ENCODE measurements at places on chromosomes 7 and 10. TPM values are rescaled to one million over a fixed set of nuclear protein-coding genes. Genes with fewer than 3 reads are reported as not detected.

Gene COL17A1
- total RNA-seq, result not detected

Gene PHYHIPL
- not detected for total RNA-seq

Gene PSD
- 0.08 TPM for total RNA-seq

Gene GIMAP4
- total RNA-seq, result not detected

GRCh38 chr7:120864141-120864900 lies 6.4 kb upstream of the TSPAN12 start:
- DNase-seq, result no peak
- H3K4me3 ChIP-seq, result no peak overlapping the region
- peaks cover 11% of the 10 kb centered on the region for H3K27me3 ChIP-seq

DNA sequence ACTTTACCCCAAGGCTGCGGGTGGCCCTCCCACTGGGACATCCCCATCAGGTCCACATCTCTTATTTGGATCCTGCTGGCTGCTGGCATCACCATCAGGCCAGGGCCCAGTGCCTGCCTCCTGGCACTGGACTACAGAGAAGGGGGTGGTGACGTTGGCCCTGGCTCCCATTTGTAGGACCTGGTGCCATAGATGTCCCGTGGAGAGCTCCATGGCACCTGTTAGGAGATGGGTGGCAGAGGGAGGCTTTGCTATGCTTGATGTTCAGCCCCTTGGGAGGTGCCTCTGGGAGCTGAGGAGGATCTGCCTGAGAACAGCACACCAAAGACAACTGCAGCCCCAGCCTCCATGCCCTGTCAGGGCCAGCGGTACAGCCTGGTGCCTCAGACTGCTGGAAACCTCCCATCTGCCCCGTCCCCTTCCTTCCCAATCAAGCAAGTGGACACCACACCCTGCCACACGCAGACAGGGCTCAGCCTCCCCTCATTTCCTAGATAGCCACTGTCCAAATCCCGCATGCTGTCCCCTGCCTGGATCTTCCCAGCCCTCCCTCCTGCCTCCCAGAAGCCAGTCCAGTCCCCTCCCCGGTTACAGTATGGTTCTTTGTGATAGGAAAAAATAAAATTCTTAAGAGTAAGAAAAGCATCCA lies 230.0 kb upstream of the GRB10 start:
- no peaks in the 10 kb centered on the region for H3K4me1 ChIP-seq
- H3K27me3 ChIP-seq, result no peaks in the 10 kb centered on the region
- H3K4me3 ChIP-seq, result no peak overlapping the region
- H3K27ac ChIP-seq, result no peak overlapping the region
- DNase-seq, result no peak

DNA sequence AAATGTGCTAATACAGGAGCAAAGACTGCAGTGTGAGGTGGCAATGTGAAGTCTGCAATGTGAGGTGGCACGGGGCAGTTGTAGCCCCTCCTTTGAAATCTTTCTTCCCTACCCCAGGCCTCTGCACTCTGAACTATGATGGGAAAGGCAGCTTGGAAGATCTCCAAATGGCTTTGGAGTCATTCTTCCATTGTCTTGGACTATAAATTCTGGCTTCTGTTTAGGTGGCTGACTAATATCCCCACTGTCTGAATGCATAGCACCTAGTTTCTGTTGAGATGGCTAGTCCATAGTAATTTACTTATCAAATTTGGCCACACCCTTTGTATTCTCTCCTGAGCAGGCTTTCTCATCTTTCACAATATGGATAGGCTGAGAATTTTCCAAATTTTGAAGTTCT lies 175.0 kb downstream of the CFTR start:
- H3K36me3 ChIP-seq, result no peaks in the 10 kb centered on the region
- H3K27me3 ChIP-seq, result no peaks in the 10 kb centered on the region
- peaks cover 19% of the 10 kb centered on the region for H3K4me1 ChIP-seq
- no peak overlapping the region for H3K27ac ChIP-seq
- no peak for DNase-seq

DNA sequence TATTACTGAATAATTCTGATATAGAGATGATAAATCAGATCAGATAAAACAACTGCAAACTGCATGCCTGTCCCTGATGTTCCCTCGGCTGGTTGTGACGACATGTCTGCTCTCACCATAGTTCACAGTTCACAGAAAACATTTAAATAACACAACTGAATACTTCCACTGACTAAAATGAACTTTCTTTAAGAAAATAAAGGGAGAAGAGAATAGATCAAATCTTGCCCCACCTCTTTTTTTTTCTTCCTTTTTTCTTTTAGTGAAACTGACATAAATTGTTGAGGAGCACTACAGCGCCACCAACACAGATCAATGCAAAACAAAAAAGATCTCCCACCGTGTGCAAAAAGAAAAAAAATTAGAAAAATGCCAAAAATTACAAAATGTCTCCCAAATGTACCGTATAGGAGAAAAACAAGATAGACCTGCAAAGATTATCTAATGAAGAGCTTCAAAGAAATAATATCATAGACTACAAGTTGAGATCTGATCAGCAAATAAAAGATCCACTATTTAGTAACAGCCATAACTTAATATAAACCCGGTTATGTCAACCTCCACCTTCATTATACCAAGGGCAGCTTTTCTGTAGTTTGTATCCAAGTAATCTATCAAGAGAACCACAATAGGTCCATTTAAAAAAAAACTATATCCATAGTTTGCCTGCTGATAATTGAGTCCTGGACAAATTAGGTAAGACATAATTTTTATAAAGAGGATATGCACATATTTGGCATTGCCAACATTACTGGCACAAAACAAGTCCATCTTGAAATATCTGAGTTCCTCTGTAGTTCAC lies 30.7 kb upstream of the EPC1 start:
- no peaks in the 10 kb centered on the region for H3K27me3 ChIP-seq
- DNase-seq, result no peak
- H3K36me3 ChIP-seq, result no peaks in the 10 kb centered on the region
- no peaks in the 10 kb centered on the region for H3K4me1 ChIP-seq

DNA sequence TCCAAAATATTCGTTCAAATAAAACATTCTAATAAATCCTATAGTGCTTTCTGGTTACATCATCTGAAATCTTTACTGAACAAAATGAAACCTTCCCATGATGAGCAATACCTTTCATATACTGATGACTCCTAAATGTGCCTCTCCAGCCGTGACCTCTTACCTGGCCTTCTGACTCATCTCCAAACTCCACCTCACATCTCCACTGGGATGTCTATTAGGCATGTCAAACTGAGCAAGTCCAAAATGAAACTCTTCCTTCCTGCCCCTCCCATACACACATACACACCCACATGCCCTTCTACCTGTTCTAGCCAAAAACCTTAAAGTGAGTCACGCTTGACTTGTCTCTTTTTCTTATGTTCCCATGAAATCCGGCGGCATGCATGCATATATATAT lies 22.9 kb downstream of the GSAP start:
- no peak overlapping the region for H3K27ac ChIP-seq
- H3K4me3 ChIP-seq, result no peak overlapping the region
- DNase-seq, result no peak
- H3K36me3 ChIP-seq, result no peaks in the 10 kb centered on the region
- peaks cover under 1% of the 10 kb centered on the region for H3K4me1 ChIP-seq

DNA sequence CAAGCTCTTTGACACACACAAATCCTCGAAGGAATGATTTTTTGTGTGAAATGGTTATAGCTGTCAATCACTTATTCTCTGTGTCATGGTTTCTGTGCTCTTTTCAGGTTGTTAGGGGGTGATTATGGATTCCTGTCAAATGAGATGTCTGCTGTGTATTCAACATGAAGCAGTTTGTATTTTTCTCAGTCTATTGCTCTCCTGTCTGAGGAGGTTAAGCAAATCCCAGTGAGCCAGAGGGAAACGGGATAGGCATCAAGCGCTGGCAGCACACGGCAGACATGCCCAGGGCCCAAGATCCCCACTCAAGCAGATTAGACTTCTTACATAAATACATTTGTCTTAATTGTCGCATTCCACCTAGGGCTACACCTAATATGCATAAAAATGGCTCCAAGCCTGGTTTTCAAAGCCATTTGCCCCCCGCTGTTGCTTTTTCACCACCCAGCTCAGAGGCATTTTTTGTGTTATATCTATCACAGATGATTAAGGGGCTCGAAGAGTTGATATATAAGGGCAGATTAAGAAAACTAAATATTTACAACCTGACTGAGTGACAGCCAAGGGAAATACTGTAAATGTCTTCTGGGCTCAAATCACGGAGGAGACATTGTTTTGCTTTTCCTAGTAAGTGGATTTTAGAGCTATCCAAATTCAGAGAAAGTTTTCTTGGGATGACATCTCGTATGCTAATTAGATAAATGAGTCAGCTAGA lies 192.7 kb upstream of the LRGUK start:
- H3K4me1 ChIP-seq, result peaks cover 6% of the 10 kb centered on the region
- H3K27me3 ChIP-seq, result no peaks in the 10 kb centered on the region
- H3K36me3 ChIP-seq, result no peaks in the 10 kb centered on the region
- no peak overlapping the region for H3K27ac ChIP-seq
- no peak overlapping the region for H3K4me3 ChIP-seq

GRCh38 chr10:2476218-2476811 lies 591.0 kb upstream of the PFKP start:
- no peaks in the 10 kb centered on the region for H3K4me1 ChIP-seq
- no peaks in the 10 kb centered on the region for H3K36me3 ChIP-seq
- H3K27ac ChIP-seq, result no peak overlapping the region
- H3K4me3 ChIP-seq, result no peak overlapping the region

DNA sequence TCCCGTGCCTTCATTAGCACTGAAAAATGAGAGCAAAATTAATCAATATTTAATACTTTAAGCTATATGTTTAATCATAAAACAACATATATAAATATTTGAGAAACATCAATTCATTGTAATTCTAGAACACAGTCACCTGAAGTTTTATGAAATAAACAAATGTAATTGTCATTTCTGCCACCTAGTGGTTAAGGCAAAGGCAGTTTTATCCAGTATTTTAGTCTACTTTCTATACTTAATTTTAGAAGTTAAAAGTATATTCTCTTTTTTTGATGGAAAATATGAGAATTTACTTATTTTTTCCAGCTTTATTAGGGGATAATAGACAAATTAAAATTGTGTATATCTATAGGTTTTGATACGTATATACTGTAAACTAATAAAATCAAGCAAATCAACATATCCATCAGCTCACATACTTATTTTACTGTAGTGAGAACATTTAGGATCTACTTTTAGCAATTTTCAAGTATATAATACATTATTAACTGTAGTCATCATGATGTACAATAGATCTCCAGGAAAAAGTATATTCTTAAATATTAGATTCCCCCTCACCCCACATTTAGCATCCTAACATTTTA lies 16.9 kb downstream of the PCGF6 start:
- no peak for DNase-seq
- peaks cover 70% of the 10 kb centered on the region for H3K36me3 ChIP-seq
- H3K4me3 ChIP-seq, result no peak overlapping the region

DNA sequence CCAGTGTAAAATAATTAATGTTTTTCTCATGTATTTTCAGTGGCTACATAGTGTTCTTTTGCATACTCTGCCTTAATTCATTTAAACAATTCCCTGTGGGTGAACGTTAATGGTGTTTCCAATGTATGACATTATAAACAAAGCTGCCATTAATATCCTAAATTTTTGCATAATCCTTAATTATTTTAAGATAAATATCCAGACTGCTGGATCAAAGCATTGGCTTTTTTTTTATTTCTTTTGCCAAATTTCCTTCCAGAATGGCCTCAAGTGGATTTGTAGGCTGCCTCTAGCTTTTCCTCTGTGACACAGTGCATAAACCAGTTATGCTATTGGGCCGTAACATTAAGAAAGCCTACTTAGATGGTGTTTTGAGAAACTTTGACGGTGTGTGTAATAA lies 29.5 kb downstream of the MCM10 start:
- H3K4me1 ChIP-seq, result no peaks in the 10 kb centered on the region
- no peak overlapping the region for H3K4me3 ChIP-seq
- DNase-seq, result no peak
- H3K27me3 ChIP-seq, result no peaks in the 10 kb centered on the region
- H3K27ac ChIP-seq, result no peak overlapping the region

- H3K27ac ChIP-seq, result peak overlapping the region; percentile 64
- peaks cover 36% of the 10 kb centered on the region for H3K4me1 ChIP-seq
- H3K4me3 ChIP-seq, result no peak overlapping the region
Measured at GRCh38 chr10:58660575-58661255, 148.0 kb downstream of the BICC1 start.

GRCh38 chr10:121199081-121199480 lies 347.9 kb downstream of the WDR11 start:
- H3K4me3 ChIP-seq, result no peak overlapping the region
- no peaks in the 10 kb centered on the region for H3K4me1 ChIP-seq
- H3K27ac ChIP-seq, result no peak overlapping the region
- H3K27me3 ChIP-seq, result no peaks in the 10 kb centered on the region
- no peak for DNase-seq
- no peaks in the 10 kb centered on the region for H3K36me3 ChIP-seq

DNA sequence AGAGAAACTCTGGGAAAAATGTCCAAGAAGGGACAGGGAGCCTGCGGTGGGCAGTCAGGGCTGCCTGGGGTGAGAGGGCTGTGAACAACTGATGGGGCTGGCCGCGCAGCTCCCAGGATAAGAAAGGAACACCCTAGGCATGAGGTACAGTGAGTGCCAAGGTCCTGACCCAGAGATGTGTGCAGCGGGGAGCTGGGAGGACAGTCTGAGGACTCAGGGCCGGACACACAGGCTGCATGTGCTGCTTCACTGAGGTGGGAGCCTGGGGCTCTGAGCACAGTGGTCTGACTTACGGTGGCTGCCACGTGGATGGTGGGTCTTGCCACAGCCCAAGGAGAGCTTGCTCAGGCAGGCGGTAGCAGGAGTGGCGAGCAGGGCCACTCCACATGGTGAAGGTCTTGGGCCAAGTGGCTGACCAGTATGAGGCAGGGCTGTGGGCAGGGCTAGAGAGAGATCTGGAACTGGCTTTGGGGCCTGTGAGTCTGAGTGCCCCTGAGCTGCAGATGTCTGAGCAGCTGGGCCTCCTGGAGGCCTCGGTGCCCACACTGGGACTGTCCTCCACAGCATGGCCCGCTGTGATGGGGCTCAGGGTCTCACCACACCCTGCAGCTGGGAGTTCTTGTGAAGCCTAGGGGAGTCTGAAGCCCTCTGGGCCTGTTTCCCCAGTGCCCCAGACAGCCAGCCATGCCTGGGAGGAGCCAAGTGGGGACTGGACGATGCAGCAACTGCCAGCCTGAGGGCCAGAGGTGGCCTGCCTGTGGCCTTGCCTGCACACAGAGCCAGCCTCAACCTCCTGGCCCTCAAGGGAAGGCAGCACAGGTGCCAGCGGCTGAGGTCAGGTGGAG lies 60.3 kb downstream of the RASGEF1A start:
- no peaks in the 10 kb centered on the region for H3K4me1 ChIP-seq
- H3K36me3 ChIP-seq, result no peaks in the 10 kb centered on the region
- no peaks in the 10 kb centered on the region for H3K27me3 ChIP-seq
- no peak for DNase-seq
- no peak overlapping the region for H3K27ac ChIP-seq

GRCh38 chr7:102220229-102220850 lies 66.3 kb upstream of the SH2B2 start:
- no peak for DNase-seq
- peak overlapping the region; percentile 29 for H3K27ac ChIP-seq
- 0 out of 2 replicates have a peak, but pooled peaks cover 3% of the 10 kb centered on the region for H3K36me3 ChIP-seq
- H3K4me3 ChIP-seq, result no peak overlapping the region

DNA sequence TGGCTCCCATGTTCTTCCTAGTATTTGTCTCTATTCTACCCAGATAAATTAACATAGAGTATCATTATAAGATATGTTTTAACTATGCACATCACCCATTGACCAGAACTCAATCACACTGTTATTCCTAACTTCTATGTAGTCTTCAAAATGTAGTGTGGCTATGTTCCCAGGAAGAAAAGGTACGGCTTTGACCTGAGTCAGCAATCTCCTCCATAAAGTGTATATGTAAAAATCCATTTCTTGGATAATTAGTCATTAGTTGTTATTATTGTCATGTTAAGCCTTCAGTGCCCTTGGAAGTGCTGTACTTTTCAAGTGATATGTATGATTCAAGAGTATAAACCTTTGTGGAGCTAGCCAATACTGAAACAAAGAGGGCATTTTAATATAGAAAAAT lies 444.0 kb upstream of the ZWINT start:
- no peak overlapping the region for H3K27ac ChIP-seq
- no peak overlapping the region for H3K4me3 ChIP-seq
- no peaks in the 10 kb centered on the region for H3K27me3 ChIP-seq
- no peaks in the 10 kb centered on the region for H3K36me3 ChIP-seq
